ENCODE measurements at places on chromosomes 13 and 19.

GRCh38 chr13:49772828-49773227 lies 19.7 kb downstream of the KPNA3 start:
- no peak for DNase-seq

- DNase-seq: peak; percentile 83
Measured at GRCh38 chr19:48644839-48645619, 958 bp downstream of the CA11 start.

- no peak for DNase-seq
Measured at GRCh38 chr13:97723655-97724054, 229.8 kb upstream of the IPO5 start.

- no peak for DNase-seq
Measured at GRCh38 chr19:54473071-54473891, at the start of gene CDC42EP5. Gene CDC42EP5 (minus strand): TSS chr19:54473296. CDS start chr19:54465547, 7,749 bp downstream.

DNA sequence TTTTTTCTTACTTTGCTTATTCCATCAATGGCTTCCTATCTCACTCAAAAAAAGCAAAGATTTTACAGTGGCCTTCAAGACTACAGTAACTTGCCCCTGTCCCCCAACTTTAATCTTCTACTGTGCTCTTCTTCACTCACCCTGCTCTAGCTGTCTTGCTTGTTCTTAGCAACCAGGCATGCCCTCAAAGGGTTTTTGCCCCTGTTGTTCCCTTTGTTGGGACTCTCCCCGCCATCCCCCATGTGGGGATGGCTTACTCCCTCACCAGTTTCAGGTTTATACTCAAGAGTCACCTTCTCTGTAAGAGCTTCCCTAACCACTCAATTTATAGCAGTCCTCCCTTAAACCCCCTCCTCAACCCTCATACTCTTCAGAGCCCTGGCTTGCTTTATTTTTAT lies 5.4 kb downstream of the MTMR6 start:
- DNase-seq: no peak

DNA sequence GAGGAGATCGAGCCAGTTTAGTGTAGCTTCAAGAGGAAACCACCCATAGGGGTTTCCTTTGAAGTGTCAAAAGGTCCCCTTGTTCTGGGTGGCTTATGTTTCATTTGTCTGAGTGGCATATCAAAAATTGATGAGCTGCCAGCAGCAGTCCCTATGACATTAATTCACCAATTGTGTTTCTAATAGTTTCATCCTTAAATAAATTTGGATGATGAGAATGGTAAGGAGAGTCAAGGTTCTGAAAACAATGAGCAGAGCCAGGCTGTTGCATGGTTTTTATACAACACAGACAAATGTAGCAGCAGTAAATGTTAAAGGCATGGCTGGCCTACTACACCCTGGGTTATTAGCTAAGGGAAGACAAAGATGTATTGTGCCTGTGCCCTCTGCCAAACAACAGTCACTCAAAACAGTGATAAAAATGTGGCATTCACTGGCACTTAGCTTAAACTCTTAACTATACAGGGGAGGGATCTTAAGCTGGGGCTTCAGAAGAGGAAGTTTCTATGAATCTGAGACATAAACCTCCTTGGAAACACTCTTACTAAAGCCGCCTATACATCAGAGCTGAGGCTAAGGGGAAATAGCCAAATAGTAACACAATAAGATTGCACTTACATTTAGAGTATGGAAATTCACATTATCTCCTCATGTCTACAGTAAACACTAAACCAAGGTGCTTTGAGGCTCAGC lies 200.5 kb downstream of the POU4F1 start:
- DNase-seq: no peak

- no peak for DNase-seq
Measured at GRCh38 chr19:47760632-47760999, 15.3 kb downstream of the NOP53 start.

DNA sequence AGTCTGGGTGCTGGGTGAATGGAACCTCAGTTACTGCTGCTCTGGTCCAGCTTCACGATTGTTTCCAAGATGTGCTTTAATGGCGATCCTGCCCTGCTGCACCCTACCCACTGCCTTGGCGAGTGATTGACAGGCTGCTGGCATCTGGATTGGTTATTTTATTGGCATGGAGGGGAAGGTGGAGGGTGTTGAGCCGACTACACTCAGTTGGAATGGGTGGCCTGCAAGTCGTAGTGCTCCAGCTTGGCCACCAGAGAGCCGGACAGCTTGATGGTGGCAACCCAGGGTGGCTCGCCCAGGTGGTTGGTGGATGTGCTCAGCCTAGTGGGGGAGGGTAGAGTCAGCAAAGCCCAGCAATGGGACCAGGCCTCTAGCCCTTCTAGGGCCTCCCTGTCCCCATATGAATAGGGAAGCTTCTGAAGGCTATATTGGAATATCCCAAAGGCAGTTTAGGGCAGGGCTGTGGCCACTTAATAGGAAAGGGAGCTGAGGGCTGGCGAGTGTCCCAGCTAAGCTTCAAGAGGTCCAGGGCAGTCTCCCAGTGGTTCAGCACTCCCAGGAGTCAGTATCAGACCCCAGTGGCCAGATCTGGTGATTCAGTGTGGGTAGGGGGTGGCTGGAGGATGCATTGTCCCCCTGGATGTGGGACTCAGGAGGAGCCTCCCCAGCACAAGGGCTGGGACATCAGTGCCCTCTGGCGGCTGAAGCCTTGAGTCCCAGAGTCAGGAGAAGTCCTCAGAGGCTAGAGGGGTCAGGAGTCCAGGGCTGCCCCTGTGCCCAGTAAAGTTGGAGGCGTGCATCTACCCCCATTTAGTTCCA lies 3.4 kb downstream of the GGN start:
- DNase-seq: no peak

GRCh38 chr13:32179708-32180107 lies 135.5 kb downstream of the ZAR1L start:
- DNase-seq: no peak

DNA sequence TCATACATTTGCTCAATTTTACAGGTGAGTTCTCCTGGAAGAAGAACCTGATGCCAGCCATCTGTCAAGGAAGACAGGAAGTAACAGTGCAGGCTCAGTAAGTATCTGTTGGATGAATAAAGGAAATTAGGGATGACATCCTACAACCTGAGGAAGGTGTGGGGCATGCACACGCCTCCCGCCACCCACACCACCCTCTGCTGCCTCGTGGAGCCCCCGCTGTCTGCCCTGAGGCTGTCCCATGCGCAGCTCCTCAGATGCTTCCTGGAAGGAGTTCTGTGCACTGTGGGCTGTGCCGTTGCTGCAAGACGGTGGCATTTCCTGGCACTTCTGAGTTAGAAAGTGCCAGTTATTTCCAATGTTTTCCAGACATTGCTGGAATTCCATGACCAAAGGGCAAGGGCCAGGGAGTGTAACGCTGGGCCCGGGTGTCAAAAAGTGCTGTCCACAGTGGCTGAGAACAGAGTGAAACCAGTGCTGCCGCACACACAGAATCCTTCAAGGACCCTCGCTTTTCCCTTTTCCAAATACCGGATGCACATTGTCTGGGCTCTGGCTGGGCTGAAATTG lies 4.2 kb upstream of the TEX29 start:
- no peak for DNase-seq

DNA sequence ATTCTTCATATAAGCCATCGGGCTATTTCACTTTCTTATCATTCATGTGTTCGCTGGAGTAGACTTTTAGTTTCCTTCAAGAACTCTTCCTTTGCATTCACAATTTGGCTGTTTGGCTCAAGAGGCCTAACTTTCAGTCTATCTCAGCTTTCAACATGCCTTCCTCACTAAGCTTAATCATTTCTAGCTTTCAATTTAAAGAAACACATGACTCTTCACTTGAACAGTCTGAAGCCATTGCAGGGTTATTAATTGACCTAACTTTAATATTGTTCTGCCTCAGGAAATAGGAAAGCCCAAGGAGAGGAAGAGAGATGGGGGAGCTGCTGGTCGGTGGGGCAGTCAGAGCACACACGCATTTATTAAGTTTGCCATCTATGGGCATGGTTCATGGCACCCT lies 158.1 kb downstream of the SUCLA2 start:
- DNase-seq: no peak

DNA sequence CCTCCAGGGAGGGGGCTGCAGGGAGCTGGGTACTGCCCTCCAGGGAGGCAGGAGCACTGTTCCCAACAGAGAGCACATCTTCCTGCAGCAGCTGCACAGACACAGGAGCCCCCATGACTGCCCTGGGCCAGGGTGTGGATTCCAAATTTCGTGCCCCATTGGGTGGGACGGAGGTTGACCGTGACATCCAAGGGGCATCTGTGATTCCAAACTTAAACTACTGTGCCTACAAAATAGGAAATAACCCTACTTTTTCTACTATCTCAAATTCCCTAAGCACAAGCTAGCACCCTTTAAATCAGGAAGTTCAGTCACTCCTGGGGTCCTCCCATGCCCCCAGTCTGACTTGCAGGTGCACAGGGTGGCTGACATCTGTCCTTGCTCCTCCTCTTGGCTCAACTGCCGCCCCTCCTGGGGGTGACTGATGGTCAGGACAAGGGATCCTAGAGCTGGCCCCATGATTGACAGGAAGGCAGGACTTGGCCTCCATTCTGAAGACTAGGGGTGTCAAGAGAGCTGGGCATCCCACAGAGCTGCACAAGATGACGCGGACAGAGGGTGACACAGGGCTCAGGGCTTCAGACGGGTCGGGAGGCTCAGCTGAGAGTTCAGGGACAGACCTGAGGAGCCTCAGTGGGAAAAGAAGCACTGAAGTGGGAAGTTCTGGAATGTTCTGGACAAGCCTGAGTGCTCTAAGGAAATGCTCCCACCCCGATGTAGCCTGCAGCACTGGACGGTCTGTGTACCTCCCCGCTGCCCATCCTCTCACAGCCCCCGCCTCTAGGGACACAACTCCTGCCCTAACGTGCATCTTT lies 7.8 kb upstream of the CEACAM5 start:
- no peak for DNase-seq

- DNase-seq: no peak
Measured at GRCh38 chr19:45100846-45101252, 7.9 kb downstream of the PPP1R37 start.

DNA sequence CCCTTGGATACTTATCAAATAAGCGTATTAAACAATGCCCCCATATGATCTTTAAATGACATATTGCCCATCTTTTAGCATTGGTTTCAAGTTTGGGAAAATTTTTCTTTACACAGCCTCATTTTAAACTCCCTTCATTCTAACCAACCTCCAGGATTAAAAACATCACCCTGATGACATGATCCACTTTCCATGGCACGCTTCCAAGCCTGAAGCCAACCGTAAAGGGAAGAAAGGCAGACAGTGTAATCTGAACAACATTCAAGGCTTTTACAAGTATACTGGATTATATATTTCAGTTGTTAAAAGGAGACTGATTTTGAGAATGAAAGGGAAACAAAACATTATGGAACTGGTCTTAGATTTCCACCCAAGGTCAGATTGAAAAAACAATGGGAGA lies 1721.9 kb downstream of the OLFM4 start:
- no peak for DNase-seq

GRCh38 chr13:83620530-83621220 lies 261.6 kb downstream of the SLITRK1 start:
- no peak for DNase-seq

DNA sequence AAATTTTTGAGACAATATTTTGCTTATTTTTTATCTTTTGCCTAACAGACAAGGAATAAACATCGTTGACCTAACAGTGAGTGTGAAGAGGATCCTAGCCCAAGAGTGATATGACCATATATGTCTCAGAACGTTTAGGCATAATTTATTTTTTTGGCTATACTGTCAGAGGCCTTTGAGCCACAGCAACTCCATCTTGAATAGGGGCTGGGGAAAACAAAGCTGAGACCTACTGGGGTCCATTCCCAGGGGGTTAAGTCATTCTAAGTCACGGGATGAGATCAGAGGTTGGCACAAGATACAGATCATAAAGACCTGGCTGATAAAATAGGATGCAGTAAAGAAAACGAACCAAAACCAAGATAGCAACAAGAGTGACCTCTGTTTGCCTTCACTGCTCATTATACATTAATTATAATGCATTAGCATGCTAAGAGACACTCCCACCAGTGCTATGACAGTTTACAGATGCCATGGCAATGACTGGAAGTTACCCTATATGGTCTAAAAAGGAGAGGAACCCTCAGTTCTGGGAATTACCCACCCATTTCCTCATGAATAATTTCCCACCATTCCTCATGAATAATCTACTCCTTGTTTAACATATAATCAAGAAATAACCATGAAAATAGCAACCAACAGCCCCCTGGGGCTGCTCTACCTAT lies 510.9 kb upstream of the PCDH9 start:
- no peak for DNase-seq

- DNase-seq: no peak
Measured at GRCh38 chr13:109776575-109776974, 9.8 kb downstream of the IRS2 start.

- no peak for DNase-seq
Measured at GRCh38 chr13:52652980-52653303, 306 bp downstream of the SUGT1 start.

GRCh38 chr19:40586611-40587010 lies 9.9 kb downstream of the SHKBP1 start:
- no peak for DNase-seq

- DNase-seq: no peak
Measured at GRCh38 chr13:84645196-84646012, 763.1 kb upstream of the SLITRK1 start.

DNA sequence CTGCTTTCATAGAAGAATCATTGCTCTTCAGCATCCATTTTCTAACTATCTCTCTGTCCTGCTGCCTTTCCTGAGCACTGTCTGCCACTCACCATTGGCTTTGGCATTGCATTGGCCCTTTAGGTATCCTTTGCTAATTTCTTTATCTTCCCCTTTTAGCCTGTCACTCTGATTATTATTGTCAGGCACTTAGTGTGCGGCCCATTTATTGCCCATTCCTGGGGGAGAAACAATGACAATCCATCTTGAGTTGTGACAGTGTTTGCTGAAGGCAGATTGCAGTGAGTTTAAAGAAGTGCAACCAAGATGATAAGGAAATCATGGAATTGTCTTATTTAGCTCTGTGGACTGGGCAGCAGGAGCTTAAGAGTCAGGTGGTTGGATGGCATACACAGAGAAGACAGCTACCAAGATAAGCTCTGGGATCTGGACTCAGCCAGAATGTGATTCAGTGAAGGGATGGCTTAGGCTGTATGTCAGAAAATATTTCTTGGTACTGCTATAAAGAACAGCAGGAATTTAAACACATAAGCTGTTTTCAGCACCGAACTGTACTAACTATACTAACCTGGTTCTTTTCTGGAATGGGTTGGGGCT lies 25.3 kb downstream of the B3GLCT start:
- no peak for DNase-seq

- DNase-seq: no peak
Measured at GRCh38 chr13:30905932-30906383, at the start of gene MEDAG. Gene MEDAG (plus strand): TSS chr13:30906271. CDS start chr13:30906516, 245 bp downstream.

DNA sequence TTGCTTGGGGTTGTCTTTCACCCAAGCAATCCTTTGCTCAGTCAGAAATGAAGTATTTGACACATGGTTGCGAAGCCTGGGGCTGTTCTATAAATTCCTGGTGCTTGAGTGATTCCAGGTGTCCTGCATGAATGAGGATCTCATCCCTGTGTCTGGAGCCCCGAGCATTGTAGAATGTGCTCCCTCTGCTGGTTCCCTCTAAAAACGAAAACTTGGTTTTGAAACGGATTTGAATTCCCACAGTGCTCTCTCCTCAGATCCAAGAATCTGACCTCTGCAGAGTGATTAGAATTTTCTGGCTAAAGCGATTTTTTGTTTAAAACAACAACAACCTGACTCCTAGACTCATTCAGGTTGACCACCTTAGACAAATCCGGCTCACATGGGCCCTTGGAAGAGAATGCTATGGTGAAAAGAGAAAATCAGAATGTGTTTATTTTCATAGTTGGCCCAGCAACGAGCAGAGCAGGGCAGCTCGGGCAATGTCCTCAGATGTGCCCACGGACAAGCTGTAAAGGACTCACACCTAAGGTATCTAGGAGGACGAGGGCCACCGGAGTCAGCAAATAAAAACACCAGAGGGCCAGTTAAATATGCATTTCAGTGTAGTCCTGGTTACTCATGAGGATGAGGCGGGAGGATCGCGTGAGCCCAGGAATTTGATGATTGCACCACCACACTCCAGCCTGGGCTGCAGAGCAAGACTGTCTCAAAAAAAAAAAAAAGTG lies 8.7 kb upstream of the ATP12A start:
- peak; percentile 42 for DNase-seq

Data from CD4-positive, alpha-beta T cell treated with Interleukin-12 subunit alpha and Interleukin-12 subunit beta, for 1 hour (primary cell).